ENCODE measurements at places on chromosomes 12 and 14.

DNA sequence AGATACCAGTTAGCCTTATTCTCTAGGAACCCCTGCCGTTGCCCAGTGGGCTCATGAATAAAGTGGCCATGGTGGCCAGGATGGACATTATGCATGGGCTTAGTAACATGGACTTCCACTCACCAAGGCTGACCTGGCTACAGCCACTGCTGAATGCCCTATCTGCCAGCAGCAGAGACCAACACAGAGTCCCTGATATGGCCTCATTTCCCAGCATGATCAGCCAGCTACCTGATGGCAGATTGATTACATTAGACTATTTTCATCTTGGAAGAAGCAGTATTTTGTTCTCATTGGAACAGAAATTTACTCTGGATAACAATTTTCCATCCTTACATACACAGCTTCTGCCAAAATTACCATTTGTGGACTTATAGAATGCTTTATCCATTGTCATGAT, 16.2 kb upstream of the LPCAT3 start:
- DNase-seq: no peak

DNA sequence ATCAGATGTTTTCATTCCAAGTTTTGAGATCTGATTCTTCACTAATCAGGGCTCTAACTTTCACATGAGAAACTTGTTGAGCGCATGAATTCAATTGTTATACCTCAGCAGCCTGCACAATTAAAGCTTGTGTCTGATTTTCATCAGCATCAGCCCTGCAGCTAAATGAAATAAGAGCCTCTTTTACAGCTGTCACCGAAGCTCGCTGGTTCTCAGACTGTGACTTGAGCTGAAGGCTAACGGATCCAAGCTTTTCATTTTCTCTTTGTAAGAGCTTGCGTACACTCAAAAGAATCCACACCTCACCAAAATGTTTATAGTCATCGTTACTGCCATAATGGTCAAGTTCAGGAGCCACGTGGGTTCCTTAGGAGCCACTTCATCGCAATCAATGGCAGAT, 65.5 kb upstream of the BEGAIN start:
- DNase-seq: no peak

- no peak for DNase-seq
These were observed 474 bp downstream of the FITM1 start for GRCh38 chr14:24130717-24131548.

GRCh38 chr12:89194683-89195082, 157.6 kb downstream of the DUSP6 start:
- no peak for DNase-seq

DNA sequence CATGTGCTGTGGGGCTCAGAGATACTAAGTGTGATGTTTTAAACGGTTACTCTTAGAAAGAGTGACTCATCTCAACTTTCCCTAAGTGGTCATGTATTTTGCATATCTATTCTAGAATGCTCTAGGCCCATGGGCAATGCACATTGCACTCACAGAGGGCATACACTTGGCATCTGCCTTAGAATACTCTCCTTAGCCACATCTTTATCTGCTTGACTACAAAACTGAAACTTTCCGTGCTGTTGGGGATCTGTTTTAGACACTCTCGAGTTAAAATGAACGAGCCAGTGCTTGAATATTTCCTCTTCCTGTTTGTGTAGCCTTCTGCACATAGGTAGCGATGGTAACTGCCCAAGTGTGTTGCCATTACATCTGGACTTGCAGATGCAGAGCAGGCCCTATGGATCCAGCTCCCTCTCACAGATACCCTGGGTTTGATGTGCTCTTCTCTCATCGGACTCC, 180.5 kb downstream of the CAND1 start:
- no peak for DNase-seq

All from NCI-H1436 (cell line).